AG04449 (cell line): ENCODE measurements at places on chromosomes 6 and 20.

DNA sequence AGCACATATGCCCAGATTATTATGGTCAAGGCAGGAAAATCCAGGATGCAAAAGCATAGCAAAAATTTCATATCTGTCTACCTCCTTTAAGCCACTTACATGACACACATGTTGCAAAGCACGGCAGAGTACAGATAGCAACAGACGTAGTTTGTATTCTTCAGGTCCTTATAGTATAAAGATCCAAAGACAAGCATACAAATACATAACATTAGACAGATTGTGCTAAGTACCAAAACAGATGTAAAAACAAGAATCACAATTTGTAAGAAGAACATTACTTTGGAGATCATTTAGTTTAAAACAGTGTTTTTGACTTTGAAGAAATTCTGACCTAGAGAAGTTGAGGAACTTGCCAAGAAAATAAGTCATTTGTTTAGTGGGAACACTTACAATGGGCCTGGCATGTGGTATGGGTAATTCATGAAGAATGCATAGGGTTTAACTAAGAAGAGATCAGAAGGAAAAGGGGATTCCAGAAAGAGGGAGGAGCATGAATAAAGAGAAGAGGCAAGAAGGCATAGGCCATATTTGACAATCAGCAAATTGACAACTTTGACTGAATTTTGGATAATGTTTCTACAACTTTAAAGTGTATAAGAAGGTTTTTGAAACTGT is 30.6 kb upstream of the LMBRD1 start:
- peak; percentile 9 for DNase-seq

GRCh38 chr20:17364681-17365080 is 137.8 kb downstream of the PCSK2 start:
- DNase-seq = no peak

DNA sequence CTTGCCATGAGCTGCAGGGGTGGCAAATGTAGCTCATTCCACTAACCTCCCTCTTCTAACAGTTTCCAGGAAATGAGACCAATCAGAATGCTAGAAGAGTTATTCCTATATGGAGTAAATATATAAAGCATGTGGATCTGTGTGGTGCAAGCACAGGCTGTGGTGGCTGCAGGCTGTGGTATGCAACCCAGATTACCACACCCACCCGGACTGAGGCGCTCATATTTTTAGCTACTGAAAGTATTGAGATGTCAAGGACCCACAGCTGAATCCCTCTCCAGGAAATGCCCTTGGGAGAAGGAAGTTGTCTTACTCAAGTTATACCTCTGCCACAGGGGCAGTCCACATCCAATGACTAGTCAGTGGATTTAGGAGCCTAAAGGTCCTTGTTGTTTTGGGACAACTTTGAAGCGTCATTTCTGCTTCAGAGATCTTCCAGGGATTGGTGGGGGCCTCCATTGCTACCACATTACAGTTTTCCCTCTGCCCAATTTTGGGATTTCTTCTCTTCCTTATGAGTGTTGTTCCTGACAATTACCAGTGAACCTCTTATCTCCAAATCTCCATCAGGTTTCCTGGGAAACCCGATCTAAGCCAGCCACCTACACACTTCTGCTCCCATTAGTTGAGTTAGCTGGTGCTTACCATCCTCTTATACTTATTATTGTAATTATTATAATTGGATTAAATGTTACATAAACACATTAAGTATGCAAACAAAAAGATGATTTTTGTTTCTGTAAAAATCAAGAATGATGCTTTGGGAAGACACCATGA is 12.1 kb upstream of the REPS1 start:
- DNase-seq = no peak

- DNase-seq = no peak
Measured at GRCh38 chr20:23095499-23095898, 9.4 kb upstream of the CD93 start.

GRCh38 chr6:90892271-90892670 is 305.4 kb upstream of the MAP3K7 start:
- DNase-seq = no peak

GRCh38 chr20:13250251-13250650 is 29.2 kb downstream of the ISM1 start:
- no peak for DNase-seq

DNA sequence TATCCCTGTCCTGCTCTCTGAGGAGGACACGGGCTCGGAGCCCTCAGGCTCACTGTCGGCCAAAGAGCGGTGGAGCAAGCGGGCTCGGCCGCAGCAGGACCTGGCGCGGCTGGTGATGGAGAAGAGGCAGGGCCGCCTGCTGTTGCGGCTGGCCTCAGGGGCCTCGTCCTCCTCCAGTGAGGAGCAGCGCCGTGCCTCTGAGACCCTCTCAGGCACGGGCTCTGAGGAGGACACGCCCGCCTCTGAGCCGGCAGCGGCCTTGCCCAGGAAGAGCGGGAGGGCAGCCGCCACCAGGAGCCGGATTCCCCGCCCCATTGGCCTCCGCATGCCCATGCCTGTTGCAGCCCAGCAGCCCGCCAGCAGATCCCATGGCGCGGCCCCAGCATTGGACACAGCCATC is 14.2 kb upstream of the SLC22A7 start:
- no peak for DNase-seq

DNA sequence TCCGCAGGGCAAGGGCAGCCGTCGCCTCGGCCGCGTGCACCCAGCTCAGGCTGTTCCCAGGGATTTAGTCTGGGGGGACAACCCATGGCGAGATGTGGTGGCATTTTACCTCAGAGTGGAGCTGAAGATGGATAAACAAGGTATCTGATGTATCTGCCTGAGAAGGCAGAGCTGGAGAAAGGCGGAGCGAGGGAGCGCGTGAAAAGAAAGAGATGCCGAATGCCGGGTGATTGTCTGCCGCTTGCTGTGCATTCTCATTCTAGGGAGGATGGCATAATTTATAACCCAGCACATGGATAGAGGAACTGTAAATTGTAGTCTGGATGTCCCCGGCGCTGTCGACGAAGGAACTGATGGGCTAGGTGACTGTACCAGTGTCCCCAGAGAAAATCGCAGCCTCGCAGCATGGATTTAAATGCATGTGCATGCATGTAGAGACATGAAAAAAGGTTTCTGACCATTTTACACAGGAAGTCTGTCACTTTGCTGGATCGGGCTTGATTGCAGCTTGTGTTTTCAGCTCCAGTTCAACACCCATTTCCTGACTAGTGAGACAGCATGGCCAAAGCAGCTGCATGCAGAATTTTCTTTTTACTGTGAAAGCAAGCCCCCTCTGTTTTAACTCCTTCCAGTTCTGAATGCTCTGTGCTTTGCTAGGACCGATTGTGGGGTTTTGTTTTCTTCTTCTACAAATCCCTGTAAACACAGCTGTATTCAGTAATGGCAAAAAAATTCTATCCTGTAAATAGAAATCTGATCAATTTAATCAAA is 149.7 kb downstream of the PRL start:
- DNase-seq = no peak

DNA sequence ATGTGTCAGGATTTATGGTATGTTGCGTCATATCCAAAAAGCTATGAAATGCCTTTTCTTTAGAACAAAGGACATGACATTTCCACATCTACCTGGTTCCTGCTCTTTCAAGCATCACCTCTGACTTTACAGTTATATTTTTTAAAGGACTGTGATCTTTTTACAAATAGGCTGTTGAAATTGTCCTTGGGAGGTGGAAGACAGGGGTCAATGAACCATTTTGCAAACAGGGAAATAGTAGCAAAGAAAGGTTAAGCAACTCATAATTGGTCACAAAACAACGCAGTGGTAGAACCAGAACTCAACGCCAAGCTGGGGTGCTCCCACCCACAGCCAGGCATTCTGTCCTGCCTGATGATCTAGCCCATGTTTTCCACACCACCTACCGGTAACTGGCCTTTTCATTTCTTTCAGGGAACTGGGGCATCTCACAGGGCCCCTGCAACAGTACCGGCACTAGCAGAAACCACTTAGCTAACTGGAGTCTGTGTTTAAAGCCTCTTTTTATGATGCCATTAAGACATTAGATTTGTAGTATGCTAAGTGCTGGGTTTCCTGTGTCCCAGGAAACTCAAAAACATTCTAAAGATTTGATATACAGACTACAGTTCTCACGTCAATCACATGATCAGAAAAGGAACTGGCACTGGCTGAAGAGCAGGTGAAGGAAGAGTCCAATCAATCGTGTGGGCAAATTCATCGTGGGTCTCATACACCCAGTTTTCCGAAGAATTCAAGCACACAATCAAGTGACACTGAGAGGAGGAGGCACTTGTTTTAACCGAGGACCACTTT is 13.9 kb downstream of the ZNF217 start:
- no peak for DNase-seq

DNA sequence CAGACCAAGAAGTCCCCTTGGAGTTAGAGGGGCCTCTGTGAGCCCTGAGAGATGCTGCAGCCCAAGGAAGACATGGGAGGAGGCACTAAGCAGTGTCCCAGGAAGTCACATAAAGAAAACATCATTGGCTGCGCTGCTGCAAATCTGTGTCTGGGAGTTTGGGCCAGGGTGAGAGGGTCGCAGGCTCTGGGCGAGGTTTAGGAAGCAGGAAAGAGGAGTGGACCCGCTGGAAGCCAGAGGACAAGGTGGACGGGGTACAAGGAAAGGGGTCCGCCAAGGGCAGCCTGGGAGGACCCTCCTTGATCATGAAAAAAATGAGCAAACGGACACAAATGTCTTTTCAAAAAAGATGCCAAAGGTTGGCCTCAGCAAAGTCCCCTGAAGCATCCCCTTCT is 15.5 kb upstream of the SERPINB1 start:
- no peak for DNase-seq

DNA sequence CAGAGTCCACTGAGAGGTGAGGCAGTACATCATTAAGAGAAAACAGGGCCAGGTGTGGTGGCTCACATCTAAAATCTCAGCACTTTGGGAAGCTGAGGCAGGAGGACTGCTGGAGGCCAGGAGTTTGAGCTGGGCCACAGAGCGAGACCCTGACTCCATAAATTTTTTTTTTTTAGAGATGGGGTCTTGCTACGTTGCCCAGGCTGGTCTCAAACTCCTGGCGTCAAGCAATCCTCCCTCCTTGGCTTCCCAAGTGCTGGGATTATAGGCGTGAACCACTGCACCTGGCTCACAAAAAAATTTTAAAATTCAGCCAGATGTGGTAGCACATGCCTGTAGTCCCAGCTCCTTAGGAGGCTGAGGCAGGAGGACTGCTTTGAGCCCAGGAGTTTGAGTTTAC is 17.3 kb downstream of the PPIL1 start:
- DNase-seq = no peak

- no peak for DNase-seq
Measured at GRCh38 chr6:42791706-42792320, 10.0 kb downstream of the BICRAL start.

- DNase-seq = peak; percentile 21
Measured at GRCh38 chr20:11178946-11179654, 505.3 kb upstream of the JAG1 start.

DNA sequence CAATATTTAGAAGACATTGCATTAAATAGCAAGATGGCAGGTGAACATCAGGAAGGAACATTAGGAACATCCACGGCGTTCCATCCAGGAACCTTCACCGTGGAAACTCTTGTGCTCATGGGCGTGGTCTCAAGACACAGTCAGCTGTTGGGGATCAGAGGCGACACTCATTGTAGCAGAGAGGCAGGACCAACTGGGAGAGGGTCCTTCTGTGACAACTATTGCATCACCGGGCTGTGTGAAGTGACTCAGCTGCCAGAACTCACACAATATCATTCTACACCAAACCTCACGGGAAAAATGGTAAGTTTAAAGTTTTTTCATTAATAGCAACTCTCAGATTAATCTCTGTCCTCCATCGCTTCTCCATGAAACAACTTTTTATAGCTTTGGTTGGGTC is 334.8 kb upstream of the SULF2 start:
- DNase-seq = no peak

DNA sequence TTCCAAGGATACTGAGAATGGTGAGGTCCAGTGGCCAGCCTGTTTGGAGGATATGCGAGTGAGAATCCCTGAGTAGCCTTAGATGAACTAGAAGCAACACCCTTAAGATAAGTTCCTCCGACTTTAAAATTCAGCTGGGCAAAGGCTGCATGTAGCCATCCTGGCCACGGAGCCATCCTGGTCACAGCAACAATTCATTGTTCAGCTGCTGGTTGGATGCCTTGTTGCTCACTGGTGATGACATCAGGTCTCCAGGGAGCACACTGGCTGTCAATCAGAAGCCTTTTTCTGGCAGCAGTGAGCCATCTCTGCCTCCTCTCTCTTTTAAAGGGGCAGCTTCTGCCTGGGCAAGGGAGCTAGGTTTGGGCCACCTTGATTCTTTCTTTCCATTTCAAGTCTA is 22.4 kb upstream of the RIMS4 start:
- no peak for DNase-seq

DNA sequence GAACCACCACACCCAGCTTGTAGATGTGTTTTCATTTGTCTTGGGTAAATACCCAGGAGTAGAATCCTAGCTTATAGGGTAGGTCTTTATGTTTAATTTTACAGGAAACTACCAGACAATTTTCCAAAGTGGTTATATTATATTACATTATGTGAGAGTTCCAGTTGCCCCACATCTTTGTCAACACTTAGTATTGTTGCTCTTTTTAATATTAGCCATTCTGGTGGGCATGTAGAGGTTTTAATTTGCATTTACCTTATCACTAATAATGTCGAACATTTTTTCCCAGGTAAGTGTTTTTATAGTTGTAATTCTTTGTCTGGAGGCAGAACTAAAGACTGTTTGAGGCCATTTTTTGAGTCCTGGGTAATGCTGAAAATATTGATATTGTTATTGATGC is 3.5 kb upstream of the BANF2 start:
- no peak for DNase-seq

DNA sequence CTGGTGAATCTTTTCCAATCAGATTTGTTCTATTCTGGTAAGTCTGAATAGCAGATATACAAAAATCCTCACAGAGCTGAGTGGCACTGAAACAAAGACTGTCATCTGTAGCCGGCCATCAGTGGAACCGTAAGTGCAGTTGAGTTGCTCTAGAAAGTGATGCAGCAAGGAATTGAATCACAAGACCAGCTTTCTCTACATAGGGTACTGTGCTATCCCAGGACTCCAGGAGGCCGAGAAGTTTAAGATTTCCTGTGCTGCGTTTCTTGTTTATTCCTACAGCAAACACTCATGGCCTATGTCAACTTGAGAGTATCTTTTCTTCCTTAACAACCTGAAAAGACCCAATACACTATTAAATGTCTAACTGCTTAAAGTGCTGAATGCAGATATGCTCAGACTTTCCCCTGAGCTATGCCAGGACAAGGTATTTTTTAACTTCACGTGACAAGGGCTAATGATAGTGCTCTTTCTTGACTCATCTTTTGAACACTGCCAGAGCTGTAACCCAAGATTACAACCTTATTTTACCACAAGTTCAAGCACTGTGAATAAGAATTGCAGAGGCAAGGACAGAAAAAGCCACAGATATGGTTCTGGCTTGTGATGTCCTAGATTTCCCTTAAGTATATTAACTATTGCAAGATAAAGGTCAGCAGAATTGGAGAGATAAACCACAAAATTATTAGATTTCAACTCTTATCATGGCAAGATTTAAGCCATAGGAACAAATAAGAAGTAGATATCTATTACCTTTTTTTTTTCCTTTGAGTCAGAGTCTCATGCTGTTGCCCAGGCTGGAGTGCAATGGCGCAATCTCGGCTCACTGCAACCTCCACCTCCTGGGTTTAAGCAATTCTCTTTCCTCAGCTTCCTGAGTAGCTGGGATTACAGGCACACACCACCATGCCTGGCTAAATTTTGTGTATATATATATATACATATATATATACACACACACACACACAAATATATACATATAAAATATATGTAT is 71.6 kb downstream of the GJA1 start:
- DNase-seq = no peak
